T-helper 1 cell (primary cell): ENCODE measurements at places on chromosomes 5 and 9.

DNA sequence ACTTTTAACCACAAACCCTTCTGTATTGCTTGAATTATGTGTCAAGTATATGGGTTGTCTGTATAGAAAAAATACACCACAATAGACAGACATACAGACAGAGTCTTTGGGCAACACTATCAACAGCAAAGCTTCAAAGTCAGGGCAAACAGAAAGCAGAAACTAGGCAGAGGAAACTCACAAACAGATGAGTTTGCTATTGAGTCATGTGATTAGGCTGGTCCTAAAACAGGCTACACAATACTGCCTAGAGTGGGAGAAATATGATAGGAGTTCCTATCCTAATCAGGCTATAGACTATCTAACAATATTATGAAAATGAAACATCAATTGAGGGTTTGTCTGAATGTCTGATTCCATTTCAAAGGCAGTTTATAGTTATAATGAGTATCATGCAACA lies 156.4 kb downstream of the EDIL3 start:
- no peak for DNase-seq

- DNase-seq = no peak
These were observed 24.5 kb upstream of the PDZD2 start for GRCh38 chr5:31614151-31615020.

DNA sequence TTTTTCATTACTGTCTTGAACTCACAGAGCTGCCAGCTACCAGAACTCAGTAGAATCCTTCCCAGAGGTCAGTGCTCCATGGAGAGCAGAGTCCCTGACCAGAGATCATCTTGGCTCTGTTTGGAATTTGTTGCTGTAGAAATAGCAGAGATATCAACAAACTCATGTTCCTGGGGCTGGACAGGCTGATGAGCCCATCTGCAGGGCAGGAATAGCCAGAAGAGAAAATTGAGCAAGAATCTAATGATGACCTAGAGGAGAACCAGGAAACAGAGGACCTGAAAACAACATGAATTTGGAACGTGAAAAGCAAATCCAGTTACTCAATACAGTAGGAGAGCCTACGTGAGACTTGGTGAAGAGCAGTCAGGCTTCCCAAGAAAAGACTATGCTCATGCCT lies 437.8 kb downstream of the PLK2 start:
- no peak for DNase-seq

DNA sequence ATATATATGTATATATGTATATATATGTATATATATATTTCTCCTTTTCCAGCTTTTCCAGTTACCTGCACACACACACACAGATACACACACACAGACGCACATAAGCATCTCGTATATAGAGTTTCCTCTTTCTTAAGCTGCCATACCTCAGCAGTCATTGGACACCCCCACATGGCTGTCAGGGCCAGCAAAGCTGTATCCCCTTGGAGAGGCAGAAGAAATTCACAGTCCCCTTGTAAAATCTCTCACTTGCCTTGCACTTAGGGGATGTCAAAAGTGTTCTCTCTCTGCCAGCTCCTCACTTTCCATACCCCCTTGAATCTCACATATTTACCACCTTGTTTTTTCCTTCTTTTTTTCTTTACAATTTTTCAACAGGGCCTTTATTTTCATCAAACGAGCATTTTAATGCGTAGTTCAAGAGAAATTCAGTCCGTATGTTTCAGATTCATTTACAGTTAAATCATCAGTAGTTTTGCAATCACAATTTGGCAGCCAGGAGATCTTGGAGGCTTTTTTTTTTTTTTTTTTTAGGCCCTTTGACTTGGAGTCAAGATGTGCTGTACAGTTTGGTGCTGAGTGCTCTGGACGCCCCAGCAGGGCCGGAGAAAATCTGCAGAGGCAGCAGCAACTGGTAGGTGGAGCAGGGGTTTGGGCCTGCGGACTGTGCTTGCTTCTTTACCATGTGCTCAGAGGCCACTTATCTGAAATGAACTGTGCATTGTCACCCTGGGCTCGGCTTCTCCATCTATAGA lies 244.9 kb upstream of the KLF4 start:
- DNase-seq = no peak

DNA sequence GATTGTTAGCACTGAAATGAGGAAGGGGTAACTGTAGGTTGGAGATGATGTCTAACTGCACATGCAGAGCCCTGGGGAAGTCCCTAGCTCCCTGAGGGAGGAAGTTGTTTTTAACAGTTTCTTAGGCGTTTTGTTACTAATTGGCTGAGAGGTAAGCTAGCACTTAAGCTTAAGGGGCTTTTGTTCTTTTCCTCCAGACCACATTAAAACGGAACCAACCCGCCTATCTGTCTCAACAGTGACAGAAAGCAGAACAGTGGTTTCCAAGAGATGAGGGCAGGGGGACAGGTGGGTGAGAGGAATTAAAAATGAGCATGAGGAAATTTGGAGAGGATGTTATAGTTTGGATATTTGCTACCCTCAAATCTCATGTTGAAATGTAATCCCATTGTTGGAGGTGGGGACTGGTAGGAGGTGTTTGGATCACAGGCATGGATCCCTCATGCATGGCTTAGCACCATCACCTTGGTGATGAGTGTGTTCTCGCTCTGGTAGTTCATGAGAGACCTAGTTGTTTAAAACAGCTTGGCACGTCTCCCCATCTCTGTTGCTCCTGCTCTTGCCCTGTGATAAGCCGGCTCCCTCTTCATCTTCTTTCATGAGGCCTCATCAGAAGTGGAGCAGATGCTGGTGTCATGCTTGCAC lies 38.9 kb downstream of the LYRM7 start:
- DNase-seq = peak; percentile 52

DNA sequence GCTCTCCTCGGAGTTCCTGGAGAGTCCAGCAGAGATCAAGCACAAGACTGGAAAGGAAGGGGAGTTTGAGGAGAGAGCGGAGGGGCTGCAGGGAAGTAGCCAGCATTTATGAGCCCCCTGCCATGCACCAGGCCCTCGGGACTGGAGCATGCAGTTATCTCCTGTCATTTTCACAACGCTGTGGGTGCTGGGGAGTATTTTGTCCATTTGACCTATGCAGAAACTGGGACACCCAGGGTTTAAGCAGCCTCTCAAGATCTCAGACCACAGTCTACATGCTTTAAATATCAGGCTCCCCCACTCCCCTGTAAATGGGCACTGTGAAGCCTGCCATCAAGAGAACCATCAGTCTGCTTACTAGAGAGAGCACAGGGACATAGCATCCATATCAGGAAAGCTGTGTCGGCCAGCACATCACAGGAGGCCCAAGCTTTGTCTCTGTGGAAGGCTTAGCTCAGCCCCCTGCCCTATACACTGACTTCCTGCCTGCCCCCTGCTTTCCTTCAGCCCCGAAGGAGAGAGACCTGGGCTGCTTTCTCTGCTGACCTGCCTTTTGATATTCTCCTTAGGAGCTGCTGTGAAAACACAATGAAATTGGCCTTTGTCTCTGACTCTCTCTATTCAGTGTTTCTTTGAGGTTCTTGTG lies 7.3 kb downstream of the FOXI1 start:
- DNase-seq = no peak

DNA sequence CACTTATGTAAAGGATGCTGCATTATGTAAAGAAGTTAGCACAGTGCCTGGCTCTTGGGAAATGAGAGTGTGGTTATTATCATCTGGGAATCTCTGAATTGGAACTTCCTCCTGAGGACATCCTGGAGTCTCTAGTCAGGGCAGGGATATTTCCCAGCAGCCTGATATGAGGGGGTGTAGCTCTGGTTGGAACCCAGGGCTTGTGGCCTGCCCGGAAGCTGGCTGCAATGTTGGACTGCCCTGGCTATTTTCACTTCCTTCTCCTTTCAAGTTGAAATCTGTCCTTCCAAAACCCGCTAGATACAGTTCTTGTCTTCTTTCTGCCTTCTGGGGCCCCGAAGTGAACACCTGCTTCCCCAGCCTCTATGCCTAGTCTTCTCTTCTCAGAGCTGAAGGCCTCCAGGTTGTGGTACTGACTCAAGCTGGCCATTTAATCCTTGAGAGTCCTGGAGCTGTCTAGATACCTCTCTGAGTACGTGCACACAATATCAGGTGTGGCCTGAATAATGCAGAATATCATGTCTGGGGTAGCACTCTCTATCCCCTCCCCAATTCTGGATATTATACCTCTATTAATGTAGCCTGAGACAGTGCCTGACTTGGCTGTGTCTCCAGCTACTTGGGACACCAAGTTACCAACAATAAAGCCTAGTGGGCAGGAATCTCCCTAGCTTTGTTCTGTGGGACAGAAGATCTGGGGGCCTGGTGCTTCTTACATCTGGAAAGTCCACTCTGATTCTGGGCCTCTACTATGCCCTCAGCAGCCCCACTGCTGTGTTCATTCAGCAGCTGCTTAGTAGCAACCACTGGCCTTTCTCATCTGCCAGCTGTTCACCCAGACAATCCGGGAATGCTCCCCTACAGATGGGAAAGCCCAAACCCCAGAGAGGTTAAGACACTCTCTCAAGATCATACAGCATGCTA lies 45.0 kb downstream of the SLC6A7 start:
- DNase-seq = no peak

DNA sequence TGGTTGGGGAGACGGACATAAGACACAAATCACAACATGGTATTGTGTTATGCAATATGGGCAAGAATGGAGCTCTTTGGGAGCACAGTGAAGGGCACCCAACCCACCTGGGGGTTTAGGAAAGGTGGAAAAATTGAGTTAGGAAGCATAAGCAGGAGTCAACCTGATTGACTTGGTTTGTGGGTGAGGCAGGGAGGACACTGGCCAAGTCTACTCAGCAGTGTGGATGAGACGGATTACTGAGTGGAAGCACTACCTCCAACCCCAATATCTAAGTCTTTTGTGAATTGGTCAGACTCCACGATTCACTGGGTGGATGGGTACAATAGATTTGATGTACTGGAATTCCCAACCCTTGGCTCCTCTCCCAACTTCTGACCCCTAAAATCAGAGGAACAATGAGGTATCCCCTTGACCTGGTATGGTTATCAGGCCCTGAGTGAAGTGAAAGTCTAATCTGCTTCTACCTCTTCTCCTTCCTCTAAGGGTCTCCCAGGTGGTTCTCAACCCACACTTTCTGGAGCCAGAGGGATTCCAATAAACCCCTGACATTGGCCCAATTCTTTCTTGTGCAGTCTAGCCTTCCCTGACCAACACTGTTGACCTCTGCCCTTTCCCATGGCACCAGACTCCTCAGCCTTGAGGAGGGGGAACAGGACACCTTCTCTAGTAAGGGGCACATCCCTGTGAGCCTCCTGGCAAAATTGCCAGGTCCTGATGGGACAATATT lies 5.2 kb downstream of the EGR1 start:
- no peak for DNase-seq

- no peak for DNase-seq
These were observed 84.1 kb downstream of the KIAA1958 start for GRCh38 chr9:112570671-112571167.

GRCh38 chr5:102421647-102422046 lies 77.2 kb downstream of the SLCO6A1 start:
- DNase-seq = no peak

DNA sequence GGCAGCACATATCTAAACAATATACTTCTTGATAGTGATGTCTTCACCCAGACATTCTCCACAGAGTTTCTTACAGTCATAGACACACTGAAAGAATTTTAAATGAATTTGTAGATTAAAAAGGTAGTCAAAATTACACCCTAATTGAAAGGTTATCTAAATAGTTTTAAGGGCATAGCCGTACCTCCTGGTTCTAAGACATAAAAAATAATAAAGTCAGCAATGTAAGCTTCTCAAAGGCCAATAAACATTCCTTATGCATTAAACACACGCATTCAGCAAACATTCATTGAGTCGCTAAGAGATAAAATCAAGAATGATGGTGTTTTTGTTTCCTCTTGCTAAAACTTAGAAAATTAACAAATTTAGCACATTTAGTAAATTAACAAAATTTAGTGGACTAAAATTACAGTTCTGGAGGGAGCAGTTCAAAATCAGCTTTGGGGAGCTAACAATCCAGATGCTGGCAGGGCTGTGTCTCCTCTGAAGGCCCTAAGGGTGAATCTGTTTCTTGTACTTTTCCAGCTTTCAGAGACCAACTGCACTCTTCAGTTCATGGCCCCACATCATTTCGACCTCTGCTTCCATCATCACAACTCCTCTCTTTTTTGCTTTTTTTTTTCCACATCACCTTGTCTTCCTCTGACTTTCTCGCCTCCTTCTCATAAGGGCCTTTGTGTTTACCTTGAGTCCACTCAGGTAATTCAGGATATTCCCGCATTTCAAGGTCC lies 516.5 kb downstream of the DNAH5 start:
- DNase-seq = no peak

DNA sequence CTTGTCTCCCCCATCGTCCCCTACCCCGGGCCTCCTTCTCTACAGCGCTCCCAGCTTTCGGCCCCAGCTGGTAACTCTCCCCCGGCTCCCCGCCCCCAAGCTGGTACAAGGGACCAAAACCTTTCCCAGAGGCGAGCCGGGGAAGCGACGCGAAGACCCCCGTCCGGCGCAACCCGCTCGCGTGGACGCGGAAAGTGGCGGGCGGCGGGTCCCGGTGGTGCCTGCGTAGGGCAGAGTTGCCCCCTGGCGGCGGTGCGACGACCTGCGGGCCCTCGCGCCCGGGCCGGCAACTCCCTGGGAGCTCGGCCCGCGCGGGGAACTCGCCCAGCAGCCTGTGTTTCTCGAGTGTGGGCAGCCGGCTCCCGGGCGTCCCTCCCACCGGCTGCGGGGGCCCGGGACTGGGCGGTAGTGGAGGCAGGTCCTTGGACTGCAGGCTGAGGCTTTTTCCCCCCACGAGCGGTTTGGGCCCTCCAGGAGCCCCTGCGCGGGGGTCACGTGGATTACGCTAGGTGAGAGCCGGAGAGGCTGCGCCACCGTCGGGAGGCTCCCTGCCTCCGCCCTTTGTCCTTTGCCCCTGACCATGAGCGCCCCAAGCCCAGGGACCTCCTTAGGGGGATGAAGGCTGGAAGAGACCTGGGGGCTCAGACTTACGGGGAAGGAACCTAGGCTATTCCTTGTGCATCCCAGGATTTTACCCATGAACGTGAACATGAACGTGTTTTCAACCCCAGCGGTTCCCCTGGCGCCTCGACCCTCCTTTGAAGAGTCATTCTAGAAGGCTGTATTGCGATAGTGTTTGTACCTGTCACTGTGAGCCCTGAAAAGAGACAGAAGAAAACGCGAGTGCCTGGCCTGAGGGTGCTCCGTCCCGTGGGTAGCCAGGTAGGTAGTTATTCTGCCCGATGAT lies 2.9 kb upstream of the FOXD1 start:
- DNase-seq = peak; percentile 52

DNA sequence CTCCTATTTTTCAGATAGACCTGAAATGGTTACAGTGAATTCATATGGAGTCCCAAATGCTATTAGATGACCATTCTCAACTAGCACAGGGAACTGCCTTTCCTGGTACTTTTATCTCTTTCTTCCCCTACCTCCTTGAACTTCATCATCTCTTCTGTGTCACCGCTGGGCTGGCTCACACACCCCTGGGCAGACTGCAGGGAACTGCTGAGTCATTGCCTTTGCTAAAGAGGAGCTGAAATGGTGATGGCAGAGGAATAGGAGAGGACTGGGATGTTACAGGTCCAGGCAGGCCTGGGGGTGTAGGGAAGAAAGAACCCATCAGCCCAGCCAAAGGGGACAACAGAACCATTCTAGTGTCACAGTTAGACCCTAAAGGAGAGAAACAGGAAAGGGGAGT lies 322.3 kb downstream of the ASTN2 start:
- DNase-seq = no peak
